ENCODE measurements at places on chromosomes 5 and 9.

GRCh38 chr5:4233671-4234070 lies 638.0 kb downstream of the IRX1 start:
- DNase-seq = no peak

- no peak for DNase-seq
These were observed 630.3 kb downstream of the ISL1 start for GRCh38 chr5:52013523-52013922.

DNA sequence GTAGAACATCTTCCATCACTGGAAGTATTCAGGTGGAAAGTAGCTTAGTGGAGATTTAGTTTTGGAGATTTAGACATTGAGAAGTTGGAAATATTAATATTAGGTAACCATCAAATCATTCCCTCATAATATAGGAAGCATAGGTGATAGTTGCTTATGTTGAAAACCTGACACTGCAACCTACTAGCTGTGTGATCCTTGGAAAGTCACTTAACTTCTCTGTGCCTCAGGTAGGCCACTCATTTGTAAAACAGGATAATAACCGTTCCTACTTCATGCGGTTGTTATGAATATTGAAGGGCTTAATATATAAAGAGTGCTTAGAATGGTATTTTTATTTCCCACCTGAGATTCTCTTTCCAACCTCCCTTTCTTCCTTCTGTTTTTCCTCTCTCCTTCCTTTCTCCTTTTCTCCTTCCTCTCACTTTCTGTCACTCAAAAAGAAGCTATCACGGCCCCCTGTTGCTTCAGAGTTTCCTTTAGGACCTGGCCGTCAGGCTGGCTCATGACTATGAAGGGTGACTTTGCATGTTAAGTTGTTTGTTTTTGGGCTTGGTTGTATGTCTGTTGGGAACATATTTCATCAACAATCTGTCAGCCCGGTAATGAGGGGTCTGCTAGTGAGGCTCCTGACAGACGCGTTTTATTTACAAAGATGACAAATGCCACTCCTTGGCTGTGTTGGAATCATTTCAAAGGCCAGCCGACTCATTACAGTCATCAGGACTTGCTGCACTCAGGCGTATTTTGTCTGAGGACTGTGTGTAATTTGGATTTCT lies 31.0 kb downstream of the DOCK2 start:
- DNase-seq = no peak

GRCh38 chr9:136441191-136441680 lies 1.6 kb upstream of the INPP5E start:
- DNase-seq = no peak

DNA sequence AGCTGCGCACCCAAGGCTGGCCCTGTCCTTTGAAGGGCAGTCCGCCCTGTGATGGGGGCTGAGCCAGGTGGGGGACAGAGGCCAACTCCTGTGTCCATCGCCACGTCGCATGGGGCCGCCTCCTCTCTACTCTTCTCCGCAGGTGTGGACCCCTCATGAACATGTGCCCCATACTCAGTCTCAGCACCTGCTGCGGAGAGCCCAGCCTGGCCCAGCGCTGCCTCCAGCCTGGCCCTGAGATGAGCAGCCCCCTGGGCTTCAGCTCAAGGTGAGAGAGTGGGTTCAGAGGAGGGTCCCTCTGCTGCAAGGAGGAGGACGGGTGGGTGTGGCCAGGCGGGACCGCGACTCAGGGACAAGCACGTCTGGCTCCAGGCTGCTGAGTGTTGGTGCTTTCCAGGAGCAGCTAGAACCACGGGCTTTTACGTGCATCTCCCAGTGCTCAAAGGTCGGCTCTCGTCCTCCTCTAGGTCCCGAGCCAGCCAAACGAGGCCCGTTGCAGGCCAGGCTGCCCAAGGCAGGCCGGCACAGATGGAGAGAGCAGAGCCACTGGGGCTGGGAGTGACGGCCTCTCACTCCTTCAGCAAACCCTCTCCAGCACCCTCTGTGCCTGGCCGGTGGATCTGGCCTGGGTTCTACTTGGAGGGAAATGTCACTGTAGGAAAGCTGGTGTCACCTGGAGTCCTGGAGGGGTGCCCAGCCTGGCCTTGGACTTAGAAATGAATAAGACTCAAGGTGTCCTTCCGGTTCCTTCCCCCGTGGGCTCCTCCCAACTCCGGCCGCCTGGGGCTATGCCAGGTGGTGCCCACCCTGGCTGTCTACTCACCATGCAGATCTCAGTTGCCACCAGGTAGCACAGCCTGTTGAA lies 48.9 kb upstream of the RNF130 start:
- DNase-seq = no peak

DNA sequence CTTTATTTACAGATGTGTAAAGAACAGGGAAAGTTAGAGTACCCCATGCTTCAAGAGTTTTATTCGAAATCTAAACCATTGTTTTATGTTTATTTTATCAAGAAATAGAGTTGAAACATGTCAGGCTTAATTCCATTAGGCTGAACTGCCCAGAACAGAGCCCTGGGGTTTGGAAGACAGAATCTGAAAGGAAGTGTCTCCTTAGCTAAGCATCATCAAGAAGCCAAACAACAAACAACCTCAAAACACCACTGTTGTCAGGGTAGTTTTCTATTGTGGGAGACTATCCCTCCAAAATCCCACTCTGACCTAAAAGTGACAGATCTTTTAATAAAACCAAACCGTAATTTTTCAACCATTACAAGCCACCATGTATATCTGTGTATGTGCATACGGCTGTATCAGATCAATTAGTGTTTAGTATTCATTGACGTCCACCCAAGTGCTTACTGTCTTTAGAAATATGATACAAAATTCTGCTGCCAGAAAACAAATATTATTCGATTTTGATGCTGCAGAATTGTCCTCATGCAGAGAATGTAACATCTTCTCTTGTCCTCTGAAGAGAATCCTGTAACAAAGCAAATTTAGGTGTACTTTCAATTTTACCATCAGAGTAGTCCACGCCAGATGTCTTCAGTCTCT lies 271.9 kb upstream of the TMEM161B start:
- DNase-seq = no peak

DNA sequence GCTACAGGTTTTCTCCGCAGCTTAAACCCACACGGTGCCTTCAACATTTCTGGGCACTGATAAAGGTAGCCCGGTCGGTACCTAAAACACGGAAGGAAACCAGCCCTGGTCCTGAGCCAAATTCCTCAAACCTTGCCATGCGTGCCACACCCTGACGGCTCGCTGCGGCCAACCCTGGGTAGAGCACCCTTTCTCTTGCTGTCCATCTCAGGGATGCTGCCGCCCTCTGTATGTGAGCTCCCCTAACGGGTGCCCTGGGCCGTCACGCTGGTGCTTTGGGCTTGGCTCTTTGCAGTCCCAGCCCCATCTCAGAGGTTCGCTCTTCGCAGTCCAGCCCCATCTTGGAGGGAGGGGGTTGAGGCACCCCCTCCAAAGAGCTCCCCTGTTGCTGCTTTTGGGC lies 43.9 kb downstream of the PNPLA7 start:
- no peak for DNase-seq

DNA sequence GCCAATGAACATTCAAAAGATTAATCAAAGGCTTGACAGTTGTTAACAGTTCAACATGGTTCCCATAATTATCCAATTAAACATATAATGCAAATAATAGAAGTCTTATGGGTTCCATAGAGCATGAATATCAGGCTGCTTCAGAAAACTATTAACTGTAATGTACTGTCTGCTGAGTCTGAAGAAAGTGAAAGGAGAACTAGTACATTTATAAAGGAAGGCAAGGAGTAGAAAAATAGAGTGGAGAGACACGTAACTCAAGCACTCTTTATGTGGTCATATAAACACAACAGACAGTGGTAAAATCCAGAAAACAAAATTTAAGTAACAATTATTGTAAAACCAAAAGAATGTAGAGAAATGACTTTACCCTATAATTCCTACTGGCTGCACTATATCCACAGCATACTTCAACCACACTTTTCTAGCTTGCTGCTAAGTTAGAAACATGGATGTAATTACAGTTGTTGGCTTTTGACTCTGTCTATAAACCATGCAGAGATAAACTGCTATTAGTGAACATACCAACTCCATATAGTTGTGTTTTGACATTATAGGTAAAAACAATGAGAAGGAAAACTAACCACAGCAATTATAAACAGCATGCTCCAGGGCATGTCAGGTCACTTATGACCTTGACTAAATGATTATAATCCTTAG lies 32.7 kb downstream of the NFIB start:
- DNase-seq = no peak

DNA sequence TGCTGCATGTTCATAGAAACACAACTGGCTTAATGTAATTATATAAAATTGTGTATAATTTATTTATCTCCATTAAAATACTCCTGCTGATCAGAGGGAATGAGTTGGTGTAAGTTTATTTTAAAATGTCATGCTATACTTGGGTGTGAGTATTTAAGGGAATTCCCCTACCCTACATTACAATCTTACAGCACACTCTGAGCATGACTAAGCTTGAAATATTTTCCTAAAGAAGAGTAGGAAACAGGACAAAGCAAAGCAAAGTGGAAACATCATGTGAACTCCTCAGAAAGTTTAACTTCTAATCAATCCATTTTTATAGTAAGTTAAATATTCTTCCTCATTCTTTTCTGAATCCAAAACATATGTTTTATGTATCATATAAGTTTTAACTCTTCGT lies 1271.3 kb downstream of the EFNA5 start:
- DNase-seq = no peak

- no peak for DNase-seq
These were observed 1074.0 kb downstream of the PTPRD start for GRCh38 chr9:9538766-9539165.

DNA sequence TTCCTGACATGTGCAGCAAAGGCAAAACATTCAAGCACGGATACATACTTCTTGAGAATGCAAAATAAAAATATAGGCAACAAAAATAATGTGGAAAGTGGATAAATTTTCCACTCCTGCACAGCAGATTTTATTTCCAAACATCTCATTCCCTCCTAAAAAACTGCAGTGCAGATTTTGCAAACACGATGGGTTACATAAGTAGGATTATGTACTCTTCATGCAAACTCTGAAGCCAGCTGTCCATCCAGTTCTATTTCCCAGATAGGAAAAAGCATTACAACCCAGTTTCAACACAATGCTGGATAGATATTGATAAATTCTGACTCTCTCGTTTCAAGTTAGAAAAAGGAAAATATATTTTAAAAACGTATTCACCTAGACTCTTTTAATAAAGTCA lies 52.7 kb upstream of the CCNG1 start:
- no peak for DNase-seq

DNA sequence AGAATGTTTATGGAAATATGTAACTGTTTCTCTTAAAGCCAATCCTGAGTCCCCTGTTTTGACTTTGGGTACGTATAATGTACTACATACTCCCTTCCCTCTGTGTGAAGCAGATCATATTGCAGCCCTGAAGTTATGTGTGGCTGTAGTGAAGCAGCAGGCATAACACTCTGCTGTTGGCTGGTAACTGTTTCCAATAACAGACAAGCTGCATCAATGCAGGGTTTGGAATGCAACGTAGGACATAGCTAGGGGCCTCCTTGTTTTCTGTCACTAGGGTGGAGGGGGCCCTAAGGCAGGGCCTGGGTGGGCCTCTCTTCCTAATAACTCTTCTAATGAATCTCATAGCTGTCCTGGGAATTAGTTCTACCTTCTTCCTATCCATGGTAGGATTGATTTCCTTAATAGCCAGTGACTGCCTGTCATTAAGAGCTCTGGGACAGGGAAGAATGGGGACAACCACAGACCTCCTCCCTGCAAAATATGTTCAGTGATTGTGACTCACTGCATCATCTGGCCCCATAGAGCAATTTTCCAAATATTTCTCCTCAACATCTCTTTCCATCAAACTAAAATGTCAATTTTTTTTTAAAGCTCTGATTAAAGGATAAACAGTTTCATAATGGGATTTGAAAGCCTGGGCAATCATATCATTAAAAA lies 129.6 kb upstream of the HMHB1 start:
- DNase-seq = no peak

GRCh38 chr5:55042886-55043285 lies 18.8 kb downstream of the GZMK start:
- DNase-seq = no peak

- DNase-seq = no peak
These were observed 413.5 kb upstream of the ZNF462 start for GRCh38 chr9:106449336-106449927.

GRCh38 chr5:169161022-169161680 lies 139.8 kb downstream of the SLIT3 start:
- no peak for DNase-seq

- DNase-seq = no peak
These were observed 69.1 kb upstream of the MAN2A1 start for GRCh38 chr5:109620651-109621050.
